ENCODE measurements at places on chromosomes 12 and 14.

- no peak for DNase-seq
Measured at GRCh38 chr12:123036466-123037285, 56.2 kb downstream of the ARL6IP4 start.

- DNase-seq = no peak
Measured at GRCh38 chr12:21800011-21800410, 25.5 kb upstream of the KCNJ8 start.

- no peak for DNase-seq
Measured at GRCh38 chr14:21258005-21258888, 11.0 kb downstream of the HNRNPC start.

DNA sequence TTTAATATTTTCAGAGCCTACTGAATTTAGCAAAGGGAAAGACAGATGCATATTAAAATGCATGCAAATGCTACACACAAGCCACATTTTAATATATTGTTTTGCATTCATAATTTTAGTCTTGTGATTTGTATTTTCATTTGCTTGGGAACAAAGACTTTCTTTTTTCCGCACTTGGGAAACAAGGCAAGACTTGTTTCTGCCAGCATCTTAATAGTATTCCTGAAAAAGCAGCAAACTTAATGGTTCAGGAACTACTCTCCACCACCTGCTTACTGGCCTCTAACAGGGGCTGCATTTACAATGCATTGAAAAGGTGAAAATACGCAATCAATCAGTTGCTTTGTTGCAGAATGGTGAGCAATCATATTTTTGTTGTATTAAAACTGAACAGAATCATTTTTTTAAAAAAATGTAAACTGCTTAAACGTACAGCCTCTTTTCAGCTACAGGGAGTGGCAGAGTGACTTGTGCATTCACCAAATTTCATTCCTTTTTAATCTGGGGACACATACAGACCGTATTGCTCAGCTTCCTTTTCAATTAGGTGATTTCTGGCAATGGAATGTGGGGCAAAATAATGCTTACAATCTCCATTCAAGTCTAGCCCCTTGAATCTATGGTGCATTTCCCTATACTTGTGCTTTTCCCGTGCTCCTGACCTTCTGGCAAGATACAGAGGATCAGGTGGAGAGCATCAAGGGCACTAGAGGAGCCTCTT lies 144.1 kb upstream of the BTG1 start:
- no peak for DNase-seq

DNA sequence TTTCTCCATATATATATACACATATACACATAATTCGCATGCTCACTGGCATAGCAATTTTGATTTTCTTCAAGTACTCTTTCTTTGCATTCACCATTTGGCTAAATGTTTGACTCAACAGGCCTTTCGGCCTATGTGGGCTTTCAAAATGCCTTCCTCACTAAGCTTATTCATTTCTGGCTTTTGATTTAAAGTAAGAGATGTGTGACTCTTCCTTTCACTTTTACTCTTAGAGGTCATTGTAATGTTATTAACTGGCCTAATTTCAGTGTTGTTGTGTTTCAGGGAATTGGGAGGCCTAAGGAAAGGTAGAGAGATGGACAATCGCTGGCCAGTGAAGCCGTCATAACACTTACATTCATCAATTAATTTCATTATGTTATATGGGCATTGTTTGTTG lies 14.5 kb upstream of the KLRD1 start:
- DNase-seq = no peak

DNA sequence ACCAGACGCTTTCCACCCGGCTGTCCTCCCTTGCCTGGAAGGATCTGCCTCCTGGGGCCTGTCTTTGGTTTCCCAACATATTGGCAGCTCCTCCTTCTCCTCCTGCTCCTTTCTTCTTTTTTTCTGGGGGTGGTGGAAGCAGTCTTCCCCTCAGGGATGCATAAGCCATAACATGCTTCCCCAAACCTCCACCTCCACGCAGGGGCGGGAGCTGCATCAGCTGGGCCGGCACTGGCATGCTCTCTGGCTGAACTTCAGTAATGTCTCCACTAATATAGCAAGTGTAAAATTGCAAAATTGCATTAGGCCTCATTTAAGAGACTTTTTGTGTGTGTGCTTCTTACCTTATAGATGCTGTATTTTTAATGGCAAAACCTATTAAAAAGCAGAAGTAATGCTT lies 58.6 kb downstream of the GLT1D1 start:
- no peak for DNase-seq
